ENCODE measurements at places on chromosomes 6 and 20. TPM values are rescaled to one million over a fixed set of nuclear protein-coding genes. Genes with fewer than 3 reads are reported as not detected.
A peak's percentile ranks its signal among the peaks of the same experiment; 100 is the strongest.

DNA sequence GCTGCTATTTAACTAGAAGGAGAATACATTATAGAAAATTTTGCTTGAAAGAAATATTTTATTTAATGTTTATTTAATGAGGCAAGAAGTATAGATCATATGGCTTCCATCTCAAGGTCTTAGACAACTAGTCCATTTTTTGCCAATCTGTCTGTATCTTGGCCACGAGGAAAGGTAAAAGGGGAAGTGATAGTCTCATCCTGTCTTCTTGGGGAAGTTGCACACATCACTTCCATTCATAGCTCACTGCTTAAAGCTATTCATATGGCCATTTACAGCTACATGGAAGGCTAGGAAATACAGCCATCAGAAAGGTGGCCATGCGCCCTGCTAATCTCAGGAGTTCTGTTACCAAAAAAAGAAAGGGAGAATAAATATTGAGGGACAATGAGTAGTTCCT lies 50.8 kb downstream of the METTL24 start:
- DNase-seq: no peak

- DNase-seq: no peak
These were observed 345.3 kb downstream of the CDKAL1 start for GRCh38 chr6:20879526-20879925.

DNA sequence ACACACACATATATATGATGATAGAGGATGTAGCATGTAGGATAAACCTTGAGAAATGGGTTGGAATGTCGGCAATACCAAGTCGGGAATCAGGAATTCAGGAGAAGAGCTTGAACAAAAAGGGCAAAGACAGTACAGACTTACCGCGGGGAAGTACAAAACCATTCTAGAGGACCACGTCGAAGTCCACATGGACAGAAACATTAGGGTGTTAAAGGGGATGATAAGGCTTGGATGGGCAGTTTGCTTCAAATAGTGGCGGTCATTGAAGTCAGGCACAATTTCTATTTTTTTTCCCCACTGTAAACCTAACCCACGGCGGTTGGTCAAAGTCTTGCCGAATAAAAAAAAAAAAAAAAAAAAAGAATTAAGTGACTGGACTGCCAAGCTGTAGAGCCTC lies 766 bp upstream of the NUS1 start:
- no peak for DNase-seq

The PRL gene
- not detected for total RNA-seq

DNA sequence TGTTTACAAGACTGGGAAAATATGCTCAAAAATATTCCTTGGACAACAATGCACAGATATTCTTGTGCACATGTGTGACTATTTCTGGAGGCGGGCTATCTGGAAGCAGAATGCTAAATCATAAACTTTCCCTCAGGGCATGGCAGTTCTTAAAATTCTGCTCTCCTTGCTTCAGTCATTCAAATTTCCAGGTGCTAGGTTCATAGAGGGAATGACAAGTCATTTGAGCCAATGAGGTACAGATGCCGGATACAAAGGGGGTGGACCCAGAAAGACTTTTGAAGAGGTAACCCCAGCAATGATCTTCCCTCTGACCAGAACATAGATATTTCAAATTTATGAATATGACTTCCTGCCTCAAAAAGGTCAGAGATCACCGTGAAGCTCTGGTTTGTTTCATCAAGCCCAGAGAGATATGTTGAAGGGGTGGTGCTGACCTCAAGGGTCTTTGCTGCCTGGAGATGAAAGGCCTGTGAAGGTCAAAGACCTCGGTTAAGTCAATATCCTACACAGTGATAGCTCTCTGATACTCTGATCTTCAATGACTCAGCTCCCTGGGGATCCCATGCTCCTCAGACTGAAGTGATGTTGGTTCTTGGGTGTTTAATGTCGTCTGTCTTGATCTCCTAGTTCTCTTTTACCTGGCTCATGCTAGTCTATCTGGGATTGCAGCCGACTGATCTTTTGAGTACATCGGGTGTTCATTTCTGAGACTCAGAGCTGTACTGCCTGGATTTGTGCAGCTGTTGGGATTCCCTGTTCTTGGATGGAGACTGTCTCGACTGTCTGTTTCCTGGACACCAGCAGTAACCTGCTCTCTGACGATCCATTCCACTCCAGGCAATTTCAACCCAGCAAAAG lies 47.5 kb upstream of the TSHZ2 start:
- no peak for DNase-seq

GRCh38 chr6:39300739-39301138 lies 13.5 kb downstream of the KCNK17 start:
- DNase-seq: no peak

DNA sequence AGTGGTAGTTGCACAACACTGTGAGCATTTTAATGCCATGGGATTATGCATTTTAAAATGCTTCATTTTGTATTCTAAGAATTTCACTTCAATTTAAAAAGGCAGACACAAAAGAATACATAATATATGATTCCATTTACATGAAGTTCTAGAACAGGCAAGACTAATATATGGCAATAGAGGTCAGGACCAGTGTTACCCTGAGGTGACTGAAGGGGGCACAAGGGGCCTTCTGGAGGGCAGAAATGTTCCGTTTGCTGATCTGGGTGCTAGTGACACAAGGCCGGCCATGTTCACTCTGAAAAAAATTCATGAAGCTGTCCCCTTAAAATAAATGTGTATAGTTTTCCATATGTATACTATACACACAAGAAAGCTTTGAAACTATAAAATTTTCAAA lies 28.5 kb downstream of the TASP1 start:
- peak; percentile 24 for DNase-seq

DNA sequence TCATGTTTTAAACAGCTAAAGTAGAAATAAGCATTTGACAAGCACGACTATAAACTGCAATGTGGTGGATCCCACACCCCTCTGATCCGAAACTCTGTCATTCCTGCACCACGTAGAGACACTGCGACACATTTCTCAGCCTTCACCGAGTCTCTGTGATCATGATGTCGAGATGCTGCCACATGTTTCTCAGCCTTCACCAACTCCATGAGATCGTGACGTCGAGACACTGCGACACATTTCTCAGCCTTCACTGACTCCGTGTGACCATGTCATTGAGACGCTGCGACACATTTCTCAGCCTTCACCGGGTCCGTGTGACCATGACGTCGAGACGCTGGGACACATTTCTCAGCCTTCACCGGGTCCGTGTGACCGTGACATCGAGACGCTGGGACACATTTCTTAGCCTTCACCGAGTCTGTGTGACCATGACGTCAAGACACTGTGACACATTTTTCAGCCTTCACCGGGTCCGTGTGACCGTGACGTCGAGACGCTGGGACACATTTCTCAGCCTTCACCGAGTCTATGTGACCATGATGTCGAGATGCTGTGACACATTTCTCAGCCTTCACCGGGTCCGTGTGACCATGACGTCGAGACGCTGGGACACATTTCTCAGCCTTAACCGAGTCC lies 143.0 kb downstream of the TTLL2 start:
- DNase-seq: no peak

The SCGN gene
- not detected for total RNA-seq

DNA sequence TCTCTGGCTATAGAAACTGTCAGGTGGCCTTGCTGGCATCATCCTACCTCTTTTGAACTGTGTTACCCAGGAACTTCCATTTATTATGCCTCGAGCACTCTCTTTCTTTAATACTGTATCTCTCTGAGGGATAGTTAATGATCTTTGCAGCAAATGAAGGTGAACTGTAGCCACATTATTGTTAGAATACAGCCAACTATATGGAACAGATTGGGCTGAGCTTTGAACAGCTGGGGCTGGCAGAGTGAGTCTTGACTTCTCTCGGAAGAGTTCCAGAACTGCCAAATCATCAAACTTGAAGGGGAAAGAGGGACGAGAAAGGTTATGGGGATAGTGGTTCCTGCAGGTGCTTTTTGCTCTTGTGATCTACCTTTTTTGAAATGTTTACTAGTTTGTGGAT lies 237.7 kb downstream of the PRL start:
- no peak for DNase-seq

The CSE1L gene
- 114 TPM for total RNA-seq

Data from fibroblast of villous mesenchyme (primary cell).